AG20443 (cell line): ENCODE measurements at places on chromosomes 2 and 18.

- DNase-seq: peak; percentile 14
Observed at GRCh38 chr18:9918016-9918680, 4.3 kb downstream of the VAPA start.

DNA sequence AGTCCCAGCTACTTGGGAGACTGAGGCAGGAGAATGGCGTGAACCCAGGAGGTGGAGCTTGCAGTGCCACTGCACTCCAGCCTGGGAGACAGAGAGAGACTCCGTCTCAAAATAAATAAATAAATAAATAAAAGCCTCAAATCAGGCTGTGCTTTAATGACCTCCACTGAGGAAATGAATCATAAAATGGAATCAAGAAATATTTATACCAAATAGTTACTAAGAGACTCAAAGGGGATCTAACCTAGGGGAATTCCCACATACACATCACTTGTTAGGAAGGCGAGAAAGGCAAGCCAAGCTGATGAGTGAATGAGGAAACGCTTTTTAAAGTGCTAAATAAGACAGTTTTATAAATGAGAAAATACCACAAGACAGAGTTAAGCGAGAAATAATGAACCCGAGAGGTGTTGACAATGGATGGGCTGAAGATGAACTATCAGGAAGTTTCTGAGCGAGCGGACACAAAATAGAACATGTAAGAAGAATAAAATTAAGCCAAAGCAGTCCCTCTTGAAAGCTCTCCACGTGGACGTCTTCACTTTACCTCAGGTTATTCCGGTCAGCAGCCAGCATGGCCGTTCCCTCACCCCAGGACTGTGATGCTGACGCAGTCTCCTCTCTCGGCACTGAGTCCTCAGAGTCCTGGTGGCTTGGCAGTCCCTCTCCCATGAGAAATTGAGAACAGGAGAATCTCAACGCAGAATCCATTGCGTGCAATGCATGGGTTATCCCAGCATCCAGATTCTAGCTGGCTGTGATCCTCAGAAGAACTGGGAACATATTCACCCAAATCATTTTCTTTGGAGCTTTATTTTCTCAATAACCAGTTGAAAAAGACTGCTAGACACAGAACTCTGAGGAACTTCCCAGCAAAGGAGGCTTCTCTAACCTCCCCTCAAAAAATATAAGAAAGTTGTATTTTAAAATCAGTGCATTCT is 22.3 kb downstream of the PXDN start:
- peak; percentile 86 for DNase-seq

DNA sequence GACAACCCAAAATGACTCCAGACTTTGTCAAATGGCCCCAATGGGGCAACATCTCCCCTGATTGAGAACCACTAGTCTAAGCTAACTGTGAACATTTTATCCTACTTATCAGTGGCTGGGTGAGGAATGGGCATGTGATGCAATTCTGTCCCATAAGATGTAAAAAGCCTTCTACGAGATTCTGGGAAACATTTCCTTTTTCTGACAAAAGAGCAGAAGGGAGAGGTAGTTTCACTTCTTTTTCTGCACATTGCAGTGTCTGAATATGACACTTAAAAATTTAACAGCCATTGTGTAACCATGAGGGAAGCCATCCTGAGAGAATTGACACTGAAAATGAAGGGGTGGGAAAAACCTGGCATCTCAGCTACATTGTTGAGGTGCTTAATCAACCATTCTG is 17.3 kb upstream of the MARCHF4 start:
- peak; percentile 40 for DNase-seq

DNA sequence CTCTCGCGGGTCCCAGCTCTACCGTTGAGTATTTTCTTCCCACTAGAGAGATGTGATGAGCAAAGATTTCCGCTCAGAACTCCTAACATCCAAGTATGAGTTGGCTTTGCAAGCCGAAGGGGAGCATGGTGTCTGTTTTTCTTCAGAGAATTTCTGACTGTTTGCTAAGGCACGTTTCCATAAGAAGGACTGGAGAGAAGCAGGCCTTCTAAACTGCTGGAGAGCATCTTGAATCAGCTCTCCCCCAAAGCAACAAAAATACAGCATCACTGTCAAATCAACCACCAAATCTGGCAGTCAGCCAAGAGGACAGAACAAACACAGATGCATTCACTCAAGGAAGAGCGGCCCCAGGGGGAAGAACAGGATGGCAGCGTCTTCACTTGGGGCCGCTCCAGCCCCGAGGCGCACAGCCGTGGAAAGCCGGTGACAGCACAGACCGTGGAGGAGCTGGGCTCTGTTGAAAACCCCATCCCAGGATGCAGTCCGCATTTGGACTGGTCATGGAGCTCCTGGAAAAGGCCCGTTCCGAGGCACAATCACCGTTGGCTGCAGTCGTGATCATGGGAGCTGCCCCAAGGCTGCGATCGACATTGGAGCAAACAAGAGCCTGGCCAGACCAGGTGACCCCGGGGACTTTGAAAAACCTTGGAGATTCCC is 101.4 kb downstream of the NFATC1 start:
- no peak for DNase-seq

GRCh38 chr2:73830871-73831401 is 2.2 kb downstream of the STAMBP start:
- peak; percentile 50 for DNase-seq

DNA sequence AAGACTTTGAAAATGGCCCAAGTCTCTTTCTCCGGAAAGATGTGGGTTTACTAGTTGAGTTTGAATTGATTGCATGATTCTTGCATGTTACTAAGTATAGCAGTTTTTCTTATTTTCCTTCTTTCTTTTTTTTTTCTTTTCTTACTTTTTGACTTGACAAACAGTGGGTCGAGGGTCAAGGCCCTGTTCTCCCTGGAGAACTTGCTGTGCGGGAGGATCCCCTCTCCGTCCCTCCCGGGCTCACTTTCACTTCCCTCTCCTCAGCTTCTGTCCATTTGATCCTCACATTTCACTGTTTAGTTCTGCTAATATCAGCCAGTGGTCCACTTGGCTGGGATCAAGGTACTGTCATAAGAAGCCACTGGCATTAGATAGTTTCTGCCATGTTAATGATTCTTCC is 767.4 kb downstream of the TDRD15 start:
- no peak for DNase-seq

DNA sequence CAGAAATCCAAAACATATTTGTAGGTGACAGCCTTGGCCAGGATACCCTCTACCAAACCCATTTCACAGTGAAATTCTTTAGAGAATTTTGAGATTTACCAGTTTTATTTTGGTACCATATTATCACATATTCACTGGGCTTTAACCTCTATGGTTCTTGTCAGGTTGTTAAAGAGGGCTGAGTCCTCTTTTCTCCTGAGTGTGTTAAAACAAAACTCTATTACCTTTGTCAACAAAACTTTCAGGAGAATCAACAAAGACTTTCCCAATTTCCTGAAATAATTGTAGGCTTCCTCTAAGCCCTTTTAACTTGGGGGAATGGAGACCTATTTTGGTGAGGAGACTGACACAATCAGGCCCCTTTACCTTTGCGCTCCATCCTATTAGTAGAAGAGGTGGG is 155.2 kb downstream of the TRABD2A start:
- DNase-seq: no peak

DNA sequence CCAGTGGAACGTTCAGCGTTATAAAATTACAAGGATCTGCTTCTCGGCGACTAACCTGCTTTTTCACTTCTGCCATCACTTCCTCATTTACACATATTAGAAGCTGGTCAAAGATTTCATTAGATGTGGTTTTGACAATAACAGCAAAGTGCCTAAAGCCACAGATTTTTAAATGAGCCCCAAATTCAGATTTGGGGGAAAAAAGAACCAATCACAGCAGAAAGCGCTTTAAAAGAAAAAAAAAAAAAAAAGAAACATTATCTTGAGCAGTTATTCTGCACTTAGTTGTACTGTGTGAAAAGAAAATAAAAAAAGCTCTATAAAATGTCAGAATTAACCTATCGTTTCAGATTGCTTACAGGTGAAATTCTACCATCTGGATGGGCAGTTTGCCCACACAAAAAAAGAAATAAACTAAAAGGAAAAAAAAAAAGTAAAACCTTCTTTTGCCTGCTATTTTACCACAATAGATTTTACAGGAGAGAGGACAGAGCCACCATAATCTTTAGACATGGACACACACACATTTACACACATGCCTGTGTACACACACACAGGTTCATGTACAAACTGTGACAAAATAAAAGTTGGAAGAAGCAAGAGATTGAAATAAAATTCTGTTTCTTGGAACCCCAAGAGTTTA is 167.2 kb downstream of the TCF4 start:
- no peak for DNase-seq

GRCh38 chr18:70535041-70535440 is 246.2 kb downstream of the SOCS6 start:
- DNase-seq: no peak

- no peak for DNase-seq
Observed at GRCh38 chr2:209946539-209946938, 55.9 kb upstream of the RPE start.

GRCh38 chr2:232434091-232434490 is 21.9 kb upstream of the ALPI start:
- peak; percentile 7 for DNase-seq

DNA sequence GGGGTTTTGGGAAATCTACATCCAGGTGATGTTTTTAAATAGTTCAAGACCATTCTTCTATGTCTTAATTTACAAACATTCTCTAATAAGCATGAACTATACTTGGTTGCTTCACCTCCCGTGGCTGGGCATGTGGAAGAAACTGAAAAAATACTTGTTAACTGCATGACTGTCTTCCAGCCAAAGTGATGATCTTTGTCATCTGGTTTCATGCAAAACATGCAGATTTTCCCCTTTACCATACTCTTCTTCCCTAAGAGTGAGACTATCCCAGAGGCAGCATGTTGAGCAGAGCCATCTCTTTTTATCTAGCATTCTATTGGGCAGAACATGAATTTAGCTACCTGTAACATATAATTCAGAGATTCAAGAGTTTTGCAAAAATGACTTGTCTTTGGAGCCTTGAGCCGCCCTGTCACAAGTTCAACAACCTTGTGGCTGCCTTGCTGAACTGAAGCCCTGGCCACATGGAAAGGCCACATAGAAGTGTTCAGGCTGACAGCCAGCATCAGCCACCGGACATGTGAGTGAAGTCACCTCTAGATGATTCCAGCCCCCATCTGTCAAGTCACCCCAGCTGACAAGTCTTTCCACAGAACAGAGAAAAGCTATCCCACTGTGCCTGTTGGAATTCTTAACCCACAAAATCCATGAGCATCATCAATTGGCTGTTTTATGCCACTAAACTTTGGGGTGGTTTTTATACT is 142.8 kb downstream of the ANKRD44 start:
- DNase-seq: no peak

DNA sequence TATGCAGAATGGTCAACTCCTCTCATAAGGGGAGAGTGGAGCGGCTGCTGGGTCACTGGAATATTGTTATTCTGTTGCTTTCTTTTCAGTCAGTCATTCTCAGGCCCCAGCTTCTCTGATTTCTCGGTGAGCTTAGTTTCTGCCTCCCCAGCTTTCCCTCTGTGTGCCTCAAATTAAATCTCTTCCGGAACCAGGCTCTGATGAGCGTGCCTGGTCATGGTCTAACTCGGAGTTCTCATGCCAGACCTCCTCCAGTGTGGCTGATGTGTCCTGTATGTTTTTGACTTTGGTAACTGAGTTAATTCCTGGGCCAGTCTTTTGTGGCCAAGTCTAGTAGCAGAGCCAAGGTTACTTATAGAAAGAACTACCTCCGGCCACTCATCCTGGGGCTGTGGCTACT is 4.9 kb upstream of the STK11IP start:
- DNase-seq: no peak

DNA sequence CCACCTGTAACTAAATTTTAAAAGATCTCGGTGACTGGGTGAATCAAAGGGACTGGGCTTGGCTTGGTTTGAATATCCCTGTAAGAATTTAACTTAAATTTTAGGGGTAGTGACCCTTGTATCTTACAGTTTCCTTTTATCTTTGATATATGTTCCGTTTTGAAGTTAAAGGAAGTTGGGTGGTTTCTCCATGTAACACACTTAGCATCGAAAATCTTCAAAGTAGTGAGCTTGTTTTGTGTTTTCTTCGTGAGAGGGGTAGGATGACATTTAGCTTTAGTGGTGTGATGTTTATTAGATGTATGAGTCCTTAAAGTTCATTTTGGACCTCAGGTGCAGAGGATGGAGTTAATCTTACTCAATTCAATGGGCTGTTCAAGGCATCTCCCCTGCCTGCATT is 1.6 kb downstream of the WDR7 start:
- DNase-seq: no peak

DNA sequence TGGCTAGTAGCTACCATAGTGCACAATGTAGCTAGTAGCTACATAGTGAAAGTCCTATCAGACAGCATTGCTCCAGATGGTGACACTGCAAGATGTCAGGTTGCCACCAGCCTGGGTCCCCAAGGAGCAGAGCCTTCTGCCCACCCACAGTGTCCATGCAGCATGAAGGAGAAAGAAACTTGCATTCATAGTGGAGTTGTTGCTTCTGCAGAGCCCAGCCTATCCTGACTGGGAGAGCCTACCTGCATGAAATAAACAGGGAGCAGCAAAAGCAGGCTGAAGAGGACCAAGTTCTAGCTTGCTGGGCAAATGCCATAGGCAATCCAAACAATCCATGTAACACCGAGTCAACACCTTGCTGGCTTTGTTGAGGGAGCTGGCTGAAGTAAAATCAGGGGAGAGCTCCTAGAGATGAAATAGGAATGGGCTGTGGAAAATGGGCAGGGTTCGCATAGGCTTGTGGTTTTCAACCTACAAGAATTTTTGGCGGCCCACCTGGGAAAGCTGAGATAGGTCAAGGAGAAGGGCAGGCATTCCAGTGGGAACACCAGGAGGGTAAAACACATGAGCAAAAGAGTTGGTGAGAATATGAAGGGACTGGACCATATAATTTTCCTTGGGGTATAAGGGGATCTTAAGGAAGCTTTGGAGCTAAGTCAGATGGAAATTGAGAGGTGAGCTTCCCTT is 195.8 kb downstream of the CYP26B1 start:
- no peak for DNase-seq

- no peak for DNase-seq
Observed at GRCh38 chr18:48570313-48570712, 31.5 kb downstream of the CTIF start.

DNA sequence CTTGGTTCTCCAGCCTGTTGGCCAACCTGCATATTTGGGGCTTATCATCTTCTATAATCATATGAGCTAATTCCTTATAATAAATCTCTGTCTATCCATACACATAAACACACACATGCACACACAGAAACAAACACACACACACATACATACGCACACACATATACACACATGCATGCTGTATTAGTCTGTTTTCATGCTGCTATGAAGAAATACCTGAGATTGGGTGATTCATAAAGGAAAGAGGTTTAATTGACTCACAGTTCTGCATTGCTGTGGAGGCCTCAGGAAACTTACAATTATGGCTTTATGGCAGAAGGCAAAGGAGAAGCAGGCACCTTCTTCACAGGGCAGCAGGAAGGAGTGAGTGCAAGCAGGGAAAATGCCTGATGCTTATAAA is 707.4 kb upstream of the CDH2 start:
- DNase-seq: no peak

DNA sequence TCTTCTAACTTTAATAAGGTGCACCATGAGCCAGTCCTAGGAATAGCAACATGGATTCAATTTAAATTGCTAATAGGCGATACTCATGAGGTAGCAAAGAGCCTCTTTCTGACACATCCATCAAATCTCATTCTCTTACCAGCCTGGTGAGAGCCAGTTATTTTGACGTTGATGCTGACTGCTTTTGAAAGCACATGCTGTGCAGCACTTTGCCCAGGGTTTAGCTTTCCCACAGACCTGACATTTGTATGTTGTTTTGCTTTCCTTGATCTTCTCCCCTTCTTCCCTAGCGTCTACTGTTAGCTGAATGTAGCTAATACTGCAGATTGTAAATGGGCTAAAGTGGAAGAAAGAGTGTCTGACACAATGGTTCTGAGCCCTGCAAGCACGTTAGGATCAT is 101.1 kb upstream of the CCDC85A start:
- no peak for DNase-seq
